Cardiac muscle cell (in vitro differentiated cells and primary cell): ENCODE measurements at places on chromosomes 12 and 14.

DNA sequence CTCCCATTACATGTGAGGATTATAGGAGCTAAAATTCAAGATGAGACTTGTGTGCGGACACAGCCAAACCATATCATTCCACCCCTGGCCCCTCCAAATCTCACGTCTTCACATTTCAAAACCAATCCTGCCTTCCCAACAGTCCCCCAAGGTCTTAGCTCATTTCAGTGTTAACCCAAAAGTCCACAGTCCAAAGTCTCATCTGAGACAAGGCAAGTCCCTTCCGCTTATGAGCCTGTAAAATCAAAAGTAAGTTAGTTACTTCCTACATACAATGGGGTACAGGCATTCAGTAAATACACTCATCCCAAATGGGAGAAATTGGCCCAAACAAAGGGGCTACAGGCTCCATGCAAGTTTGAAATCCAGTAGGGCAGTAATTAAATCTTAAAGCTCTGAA is 76.1 kb downstream of the CRADD start:
- no peak for DNase-seq

- no peak for DNase-seq
These were observed 354.5 kb upstream of the FOXG1 start for GRCh38 chr14:28412077-28412476.

DNA sequence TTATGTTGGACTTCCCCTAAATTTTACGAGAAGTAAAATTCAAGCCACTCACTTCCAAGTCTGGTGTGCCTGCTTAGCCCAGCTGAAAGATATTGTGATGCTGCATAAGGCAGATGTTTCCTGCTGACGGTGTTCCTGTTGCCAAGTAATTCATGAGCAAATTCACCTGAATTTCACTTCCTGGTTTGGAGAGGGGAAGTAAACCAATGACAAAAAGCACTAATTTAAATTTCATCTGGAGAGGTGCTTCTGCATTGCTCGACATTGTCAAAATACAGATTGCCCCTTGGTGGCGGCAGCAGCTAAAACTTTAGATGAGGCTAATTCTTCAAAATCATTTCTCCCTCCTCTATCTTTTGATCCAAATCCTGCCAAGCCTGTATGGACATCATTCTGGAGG is 281.1 kb downstream of the AACS start:
- no peak for DNase-seq

DNA sequence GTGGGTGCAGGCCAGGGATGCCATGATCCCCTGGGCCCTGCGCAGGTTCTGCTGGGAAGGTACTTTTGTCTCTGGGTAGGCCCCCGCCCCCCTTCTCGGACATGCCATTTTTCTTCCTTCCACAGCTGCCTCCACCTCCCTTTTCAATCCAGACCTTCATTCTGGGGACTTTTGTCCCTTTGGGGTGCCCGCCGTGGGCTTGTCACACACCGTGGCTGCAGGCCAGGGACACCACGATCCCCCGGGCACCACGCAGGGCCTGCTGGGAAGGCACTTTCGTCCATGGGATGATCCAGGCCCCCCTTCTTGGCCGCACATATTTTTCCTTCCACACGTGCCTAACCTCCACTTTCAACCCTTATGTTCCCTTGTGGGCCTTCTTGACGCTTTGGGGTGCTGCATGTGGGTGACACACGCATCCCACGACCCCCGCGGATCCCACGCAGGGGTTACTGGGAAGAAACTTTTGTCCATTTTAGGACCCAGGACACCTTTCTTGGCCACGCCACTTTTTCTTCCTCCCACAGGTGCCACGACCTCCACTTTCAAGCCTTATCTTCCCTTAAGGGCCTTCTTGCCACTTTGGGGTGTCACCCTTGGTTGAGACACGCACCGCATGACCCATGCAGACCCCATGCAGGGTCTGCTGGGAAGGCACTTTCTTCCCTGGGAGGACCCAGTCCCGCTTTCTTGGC is 272.5 kb downstream of the ALG10 start:
- no peak for DNase-seq

- no peak for DNase-seq
These were observed 5.0 kb downstream of the CCND2 start for GRCh38 chr12:4278329-4279197.

DNA sequence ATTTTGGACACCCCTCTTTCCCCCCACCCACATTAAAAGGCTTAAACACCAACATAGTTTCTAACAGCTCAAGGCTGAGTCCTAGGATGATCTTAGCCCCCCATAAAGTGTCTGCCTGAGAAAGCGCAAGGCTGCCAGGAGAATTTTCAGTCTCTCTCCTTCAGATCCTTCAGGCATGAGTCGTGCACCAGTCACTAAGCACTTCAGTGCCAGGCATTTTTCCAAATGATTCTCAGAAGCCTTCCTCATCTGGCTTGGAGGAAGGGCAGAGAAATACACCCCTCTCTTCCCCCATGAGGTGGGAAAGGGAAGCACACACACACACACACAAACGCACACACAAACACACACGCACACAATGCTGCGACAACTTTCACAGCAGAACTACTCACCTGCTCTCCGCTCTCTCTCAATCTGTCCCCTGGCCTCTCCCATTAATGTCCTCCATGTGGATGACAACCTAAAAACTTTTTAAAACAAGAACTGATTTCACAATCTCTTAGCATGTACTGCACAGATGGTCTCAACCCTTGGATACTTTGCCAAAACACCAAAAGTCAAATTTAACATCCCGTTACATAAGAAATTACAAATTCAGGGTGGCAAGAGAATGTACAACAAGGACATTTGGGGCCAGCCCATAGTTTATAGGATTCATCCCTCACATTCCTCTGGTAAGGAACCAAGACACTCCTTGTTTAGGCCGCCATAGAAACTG is 49.8 kb downstream of the CKAP4 start:
- DNase-seq: no peak

- DNase-seq: no peak
These were observed 218.3 kb upstream of the CPNE8 start for GRCh38 chr12:39123580-39124253.

DNA sequence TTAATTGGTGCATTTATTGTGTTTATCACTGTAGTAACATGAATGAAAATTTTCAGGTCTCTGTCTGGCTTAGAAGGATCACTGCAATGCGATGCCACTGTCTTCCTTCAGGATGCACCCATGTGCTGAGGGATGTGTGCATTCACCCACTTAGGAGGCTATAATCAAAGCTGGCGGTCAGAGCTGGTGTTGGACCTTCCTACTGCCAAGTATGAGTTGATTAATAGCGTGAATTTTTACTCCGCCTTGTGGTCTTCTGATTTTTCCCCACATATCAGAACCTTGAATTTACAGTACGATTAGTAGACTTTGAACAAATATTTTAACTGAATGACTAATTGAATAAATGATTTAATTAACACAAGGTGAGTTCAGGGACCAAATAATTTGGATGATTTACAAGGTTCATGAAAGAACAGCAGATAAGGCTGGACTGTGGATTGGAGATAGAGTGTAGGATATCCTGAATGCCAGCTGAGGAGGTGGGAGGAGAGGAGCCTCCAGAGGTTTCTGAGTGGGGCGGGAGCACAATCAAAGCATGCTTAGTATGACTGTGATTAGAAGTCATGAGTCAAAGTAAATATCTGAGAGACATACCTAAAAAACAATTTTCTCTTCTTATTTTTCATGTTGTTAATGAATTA is 50.1 kb downstream of the RERG start:
- no peak for DNase-seq
